Bronchial epithelial cell (primary cell): ENCODE measurements at places on chromosomes 16 and 17. TPM values are rescaled to one million over a fixed set of nuclear protein-coding genes. Genes with fewer than 3 reads are reported as not detected.

GRCh38 chr17:40563220-40564052, 1.8 kb downstream of the CCR7 start:
- DNase-seq, result no peak

DNA sequence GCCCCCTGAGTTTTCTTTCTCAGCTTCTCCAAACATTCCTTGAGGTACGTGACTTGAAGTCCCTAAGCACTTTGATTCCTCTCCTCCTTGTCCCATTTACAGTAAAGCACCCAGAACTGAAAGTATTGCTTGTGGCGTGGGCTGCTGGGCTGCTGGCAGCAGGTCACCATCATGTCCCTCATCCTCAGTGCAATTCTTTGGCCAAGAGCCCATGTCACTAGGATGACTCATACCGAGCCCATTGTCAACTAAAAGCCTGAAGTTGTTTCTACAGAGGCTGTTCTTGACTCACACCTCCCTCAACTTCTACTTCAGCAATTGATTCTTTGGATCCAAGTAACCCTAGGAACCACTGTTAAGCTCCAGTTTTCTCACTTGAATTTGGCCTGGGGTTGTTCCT, 54.3 kb downstream of the KPNA2 start:
- DNase-seq, result peak; percentile 48

DNA sequence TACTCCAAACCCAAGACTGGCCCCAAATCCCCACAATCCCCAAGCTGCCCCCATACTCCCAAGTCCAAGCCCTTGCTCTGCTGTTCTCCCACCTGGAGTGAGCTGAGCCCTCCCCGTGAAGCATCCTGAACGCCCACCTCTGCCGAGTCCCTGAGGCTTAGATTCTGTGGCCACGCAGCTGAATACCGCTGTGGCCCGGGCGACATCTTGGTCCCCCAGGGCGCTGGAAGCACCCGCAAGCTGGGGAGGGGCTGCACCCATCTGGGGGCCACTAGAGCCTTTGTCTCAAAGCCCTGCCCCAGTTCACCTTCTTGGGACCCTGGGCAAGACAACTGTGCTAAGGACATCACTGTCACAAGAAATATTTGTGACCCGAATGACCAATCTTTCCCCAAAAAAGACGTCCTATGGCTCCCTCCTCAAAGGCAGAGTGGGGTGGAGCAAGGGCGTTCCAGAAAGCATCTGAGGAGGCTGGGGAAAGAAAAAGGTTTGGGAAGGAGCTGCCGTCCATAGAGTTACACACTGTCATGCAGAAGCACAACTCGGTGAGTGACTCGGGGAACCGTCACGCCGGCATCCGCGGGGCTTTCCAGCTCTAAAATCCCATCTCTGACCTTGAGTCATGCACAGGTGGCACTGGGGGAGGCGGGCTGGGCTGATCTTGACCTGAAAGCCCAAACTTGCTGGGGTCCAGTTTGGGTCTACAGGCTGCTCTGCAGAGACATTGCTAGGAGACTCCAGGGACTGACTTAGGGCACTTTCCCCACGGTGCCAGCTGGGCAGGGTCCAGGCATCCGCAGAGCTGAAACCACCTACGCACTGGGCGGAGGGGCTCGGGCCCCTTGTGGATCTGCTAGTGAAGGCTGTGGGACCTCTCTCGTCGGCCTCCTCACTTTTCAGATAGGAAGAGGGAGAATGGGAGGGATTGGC, 6.6 kb downstream of the PTX4 start:
- DNase-seq, result peak; percentile 66

GRCh38 chr16:71542377-71542776, 16.2 kb downstream of the CHST4 start:
- peak; percentile 73 for DNase-seq

DNA sequence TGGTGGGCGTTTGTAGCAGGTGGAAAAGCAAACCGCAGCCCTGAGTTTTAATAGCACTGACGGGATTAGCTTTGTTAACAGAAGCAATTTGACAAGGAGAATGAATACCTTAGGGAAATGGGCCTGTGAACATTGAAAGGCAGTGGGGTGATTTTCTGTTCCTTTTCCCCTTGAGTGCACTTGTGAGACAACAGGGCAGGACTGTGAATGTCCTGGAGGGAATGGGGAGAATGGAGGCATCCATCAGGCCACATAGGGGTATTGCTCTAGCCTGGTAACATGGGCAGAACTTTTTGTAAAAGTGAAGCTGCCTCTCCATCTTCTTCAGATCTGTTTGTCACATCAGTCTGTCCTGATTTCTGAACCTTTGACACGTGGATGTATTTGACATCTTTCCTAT, 26.2 kb downstream of the USP43 start:
- no peak for DNase-seq

The FBXW10B gene
- 1.3 and 3.6 TPM in 2 replicates for total RNA-seq
